ENCODE measurements at places on chromosomes 2 and 18.
A peak's percentile ranks its signal among the peaks of the same experiment; 100 is the strongest.

DNA sequence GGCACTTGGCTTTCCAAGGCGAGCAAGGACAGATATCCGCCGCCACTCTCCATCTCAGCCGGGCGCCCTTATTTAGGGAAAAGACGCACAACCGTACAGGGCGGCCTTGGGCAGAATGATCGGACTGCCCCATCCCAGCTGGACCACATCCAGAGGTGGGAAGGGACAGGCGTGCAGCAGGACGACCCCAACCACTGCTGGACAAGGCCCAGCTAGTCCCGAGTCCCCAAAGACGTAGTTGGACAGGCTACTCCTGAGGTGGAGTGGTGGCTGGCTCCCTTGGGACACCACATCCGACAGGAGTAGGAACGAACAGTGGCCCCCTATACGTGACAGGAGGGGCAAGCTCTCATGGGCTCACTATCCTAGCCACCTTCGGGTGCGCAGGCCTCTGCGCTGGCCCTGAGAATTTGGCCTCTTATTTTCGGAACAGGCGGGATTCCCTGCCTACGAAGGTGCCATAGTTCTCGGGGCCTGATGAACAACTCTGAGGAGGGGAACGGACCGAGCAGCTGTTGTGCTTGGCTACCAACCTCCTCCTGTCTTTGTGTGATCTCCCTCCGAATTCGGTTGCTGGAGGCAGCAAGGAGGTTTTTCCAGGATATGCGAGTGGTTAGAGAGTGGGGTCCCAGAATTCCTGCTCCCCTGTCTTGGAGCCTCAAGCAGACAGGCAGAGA lies 2.3 kb downstream of the FEV start:
- DNase-seq: no peak

GRCh38 chr2:68428746-68429145 lies 38.3 kb downstream of the FBXO48 start:
- DNase-seq: no peak

DNA sequence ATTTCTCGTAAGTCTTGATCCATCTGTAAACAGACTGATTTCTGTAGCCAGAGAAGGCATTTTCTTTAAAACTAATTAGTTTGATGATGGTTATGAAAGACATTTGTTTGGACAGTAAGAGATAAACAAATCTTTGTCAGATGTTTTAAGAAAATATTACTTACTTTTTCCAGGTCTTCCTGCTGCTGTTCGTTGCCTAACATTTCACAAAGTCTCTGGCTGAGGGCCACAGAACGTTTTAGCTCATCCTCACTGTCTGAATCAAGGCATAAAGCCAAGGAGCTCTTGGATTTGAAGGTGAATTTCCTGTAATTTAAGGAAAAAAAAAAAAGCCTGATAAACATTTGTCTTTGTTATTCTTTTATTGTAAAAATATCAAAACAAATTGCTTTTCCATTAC lies 57.8 kb downstream of the VIL1 start:
- no peak for DNase-seq

GRCh38 chr2:27890924-27891672 lies 569 bp downstream of the BABAM2 start:
- DNase-seq: peak; percentile 96

- no peak for DNase-seq
Measured at GRCh38 chr2:19488009-19488691, 129.7 kb upstream of the OSR1 start.

DNA sequence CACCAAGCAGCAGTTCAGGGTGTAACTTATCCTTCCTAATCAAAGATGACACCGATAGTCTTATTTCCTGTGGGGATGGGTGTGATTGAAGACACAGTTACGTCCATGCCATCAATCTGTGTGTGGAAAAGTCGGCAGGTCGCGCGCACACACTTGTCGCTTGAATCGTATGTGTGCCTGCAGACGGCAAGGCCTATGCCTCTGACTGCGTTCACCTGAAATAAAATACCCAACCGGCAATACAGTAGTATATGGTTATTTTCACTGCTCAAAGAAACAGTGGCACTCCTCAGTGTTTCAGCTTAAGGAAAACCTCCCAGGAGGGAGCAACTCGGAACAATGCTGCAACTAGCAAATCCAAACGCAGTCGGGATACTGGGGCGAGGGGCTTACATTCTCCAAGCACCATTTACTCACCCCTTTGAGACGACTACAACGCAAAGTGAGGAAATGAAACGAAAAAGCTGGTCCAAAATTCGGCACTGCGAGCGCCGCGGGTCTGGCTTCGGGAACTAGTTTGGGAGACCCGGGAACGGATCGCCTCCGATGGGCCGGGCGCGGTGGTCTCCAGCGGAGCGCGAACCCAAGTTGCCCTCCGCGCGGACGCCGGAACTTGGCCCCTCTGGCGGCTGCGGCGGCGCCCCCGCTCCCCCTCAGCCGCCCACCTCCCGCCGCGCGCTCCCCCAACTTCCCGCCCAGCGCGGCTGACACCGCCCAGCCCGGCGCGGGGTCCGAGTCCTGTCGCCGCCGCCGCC lies 675 bp downstream of the PRKD3 start:
- peak; percentile 59 for DNase-seq

- DNase-seq: no peak
Measured at GRCh38 chr2:15275346-15275745, 285.8 kb downstream of the NBAS start.

DNA sequence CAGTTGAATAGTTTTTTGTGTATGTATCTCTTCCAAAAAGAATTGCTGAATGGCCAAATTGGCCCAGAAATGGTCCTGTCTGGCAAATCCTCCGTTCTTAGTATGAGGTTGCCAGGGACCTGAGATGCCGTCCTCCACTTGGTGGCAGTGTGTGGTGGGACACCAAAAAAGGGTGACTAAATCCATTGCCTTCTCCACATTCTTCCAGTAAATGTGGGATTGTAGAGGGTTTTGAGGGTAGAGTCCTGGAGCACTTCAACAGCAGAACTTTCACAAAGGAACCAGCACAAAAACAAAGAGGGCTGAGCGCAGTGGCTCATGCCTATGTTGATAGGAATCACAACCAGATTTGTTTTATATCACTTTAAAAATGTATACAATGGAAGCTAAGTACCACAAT lies 199.9 kb downstream of the BCL2 start:
- no peak for DNase-seq

DNA sequence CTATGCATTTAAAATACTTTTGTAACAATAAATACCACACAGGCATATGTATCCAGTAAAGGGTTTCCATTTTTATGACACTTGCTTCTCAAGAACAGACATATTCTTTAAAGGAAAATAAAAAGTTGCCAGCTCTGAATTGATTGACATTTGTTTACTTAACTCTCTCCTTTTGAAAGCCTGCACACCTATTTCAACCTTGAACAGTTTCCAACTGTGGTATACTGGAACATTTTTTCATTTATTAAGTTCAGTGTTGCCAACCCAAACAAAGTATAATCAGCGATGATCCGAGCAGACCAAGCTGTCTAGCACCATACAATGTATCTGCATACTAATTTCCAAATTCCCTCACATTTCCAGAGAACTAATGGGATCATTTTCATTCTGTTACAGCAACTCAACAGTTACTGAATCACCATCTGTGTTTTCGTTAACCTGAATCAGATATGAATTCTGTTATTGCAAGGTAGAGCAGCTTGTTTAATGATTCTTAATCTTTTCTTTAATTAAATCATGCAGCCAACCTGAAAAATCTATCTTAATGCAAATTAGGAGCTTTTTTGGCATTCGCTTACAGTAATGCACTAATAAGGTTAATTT lies 725.5 kb upstream of the ZEB2 start:
- DNase-seq: no peak

All from CD4-positive, alpha-beta T cell treated with Interferon alpha-2 for 1 hour (primary cell).